ENCODE measurements at places on chromosomes 7 and 10.

GRCh38 chr7:18993933-18994668 is 123.3 kb downstream of the TWIST1 start:
- DNase-seq: no peak

GRCh38 chr7:44127161-44127560 is 3.8 kb upstream of the POLD2 start:
- no peak for DNase-seq

- DNase-seq: no peak
Observed at GRCh38 chr10:21976739-21977138, 26.8 kb downstream of the DNAJC1 start.

- no peak for DNase-seq
Observed at GRCh38 chr10:71796749-71797405, 23.6 kb upstream of the VSIR start.

- DNase-seq: no peak
Observed at GRCh38 chr10:6578795-6579182, 1.3 kb downstream of the PRKCQ start.

DNA sequence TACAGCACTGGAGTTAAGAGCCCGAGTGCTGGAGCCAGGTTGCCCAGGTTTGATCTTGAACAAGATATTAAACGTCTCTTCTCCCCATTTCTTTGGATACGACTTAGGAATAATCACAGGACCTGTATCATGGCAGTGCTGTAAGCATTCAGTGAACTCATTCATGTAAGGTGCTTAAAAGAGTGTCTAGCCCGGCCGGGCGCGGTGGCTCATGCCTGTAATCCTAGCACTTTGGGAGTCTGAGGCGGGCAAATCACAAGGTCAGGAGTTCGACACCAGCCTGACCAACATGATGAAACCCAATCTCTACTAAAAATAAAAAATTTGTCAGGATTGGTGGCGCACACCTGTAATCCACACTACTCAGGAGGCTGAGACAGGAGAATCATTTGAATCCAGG is 40.8 kb downstream of the CHST15 start:
- no peak for DNase-seq

GRCh38 chr10:118729641-118730258 is 25.0 kb downstream of the CACUL1 start:
- DNase-seq: no peak

- DNase-seq: no peak
Observed at GRCh38 chr10:117938104-117938503, 108.6 kb downstream of the RAB11FIP2 start.
